ENCODE measurements at places on chromosomes 13 and 19.
A peak's percentile ranks its signal among the peaks of the same experiment; 100 is the strongest.

DNA sequence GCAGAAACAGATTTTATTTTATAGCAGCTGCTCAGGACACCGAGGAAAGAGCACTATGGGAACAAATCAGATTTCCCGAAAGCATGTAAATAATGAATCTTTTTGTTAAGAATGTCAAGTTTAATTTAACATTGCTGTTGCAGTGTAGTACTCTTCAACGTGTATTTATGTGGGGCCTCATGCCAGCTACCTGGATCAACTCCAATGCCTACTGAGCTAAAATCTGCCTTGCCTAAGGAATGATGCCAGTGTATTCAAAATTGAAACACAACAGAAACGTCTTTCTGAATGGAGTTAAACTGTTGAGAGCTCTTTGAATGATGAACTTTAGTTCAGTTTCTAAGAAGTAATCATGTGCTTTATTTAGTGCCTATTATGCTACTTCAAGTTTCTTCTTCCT lies 1379.8 kb upstream of the ATXN8OS start:
- H3K27me3 ChIP-seq, result no peaks in the 10 kb centered on the region
- no peak for DNase-seq
- no peaks in the 10 kb centered on the region for H3K36me3 ChIP-seq
- no peak overlapping the region for H3K27ac ChIP-seq

DNA sequence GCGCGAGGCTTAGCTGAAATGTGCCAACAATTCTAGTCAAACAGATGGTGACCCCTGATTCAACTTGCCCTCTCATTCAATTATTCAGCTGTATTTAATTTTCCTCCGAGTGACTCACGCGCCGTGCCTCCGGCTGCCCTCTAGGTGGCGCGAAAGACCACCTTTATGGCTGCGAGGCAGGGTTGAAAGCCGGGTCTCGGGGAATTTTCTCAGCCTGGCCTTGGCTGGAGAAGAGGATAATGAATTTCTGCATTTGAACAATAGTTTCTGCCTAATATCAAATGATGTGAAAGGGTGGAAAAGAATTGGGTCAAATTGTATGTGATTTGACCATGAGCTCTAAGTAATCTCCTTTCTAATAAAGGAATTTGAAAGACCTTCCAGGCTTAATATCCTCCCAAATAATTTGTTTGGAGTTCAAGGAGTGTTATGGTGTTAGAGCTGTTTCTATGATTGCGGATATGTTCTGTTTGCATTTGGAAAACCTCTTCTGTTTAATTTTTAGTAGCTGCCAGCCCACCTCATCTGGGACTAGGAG lies 310.9 kb downstream of the ZNF536 start:
- DNase-seq, result peak; percentile 34
- H3K4me3 ChIP-seq, result no peak overlapping the region
- H3K4me1 ChIP-seq, result no peaks in the 10 kb centered on the region
- H3K36me3 ChIP-seq, result no peaks in the 10 kb centered on the region

GRCh38 chr13:112768795-112769481 lies 79.1 kb downstream of the ATP11A start:
- H3K4me1 ChIP-seq, result peaks cover 26% of the 10 kb centered on the region
- no peaks in the 10 kb centered on the region for H3K27me3 ChIP-seq
- H3K27ac ChIP-seq, result peak overlapping the region; percentile 69
- H3K4me3 ChIP-seq, result no peak overlapping the region
- no peak for DNase-seq
- H3K36me3 ChIP-seq, result peaks cover 8% of the 10 kb centered on the region

DNA sequence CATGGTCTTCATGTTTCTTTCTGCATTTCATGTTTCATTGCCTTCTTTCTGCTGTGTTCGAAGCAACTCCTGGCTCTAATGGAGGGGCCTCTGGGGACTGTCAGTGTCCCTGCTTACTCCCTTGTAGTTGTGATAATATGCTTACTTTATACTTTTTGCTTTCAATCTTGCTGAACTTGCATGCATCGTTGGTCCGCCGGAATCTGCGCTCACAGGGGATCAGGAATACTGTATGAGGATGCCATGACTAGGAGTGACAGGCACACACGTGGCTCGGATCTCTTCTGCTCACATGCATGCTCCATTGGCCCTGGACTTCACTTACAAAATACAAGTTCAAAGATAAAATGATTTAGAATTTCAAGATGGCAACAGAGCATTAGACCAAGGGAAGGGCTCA lies 108.8 kb downstream of the SIPA1L3 start:
- no peaks in the 10 kb centered on the region for H3K27me3 ChIP-seq
- peak overlapping the region; percentile 77 for H3K27ac ChIP-seq

DNA sequence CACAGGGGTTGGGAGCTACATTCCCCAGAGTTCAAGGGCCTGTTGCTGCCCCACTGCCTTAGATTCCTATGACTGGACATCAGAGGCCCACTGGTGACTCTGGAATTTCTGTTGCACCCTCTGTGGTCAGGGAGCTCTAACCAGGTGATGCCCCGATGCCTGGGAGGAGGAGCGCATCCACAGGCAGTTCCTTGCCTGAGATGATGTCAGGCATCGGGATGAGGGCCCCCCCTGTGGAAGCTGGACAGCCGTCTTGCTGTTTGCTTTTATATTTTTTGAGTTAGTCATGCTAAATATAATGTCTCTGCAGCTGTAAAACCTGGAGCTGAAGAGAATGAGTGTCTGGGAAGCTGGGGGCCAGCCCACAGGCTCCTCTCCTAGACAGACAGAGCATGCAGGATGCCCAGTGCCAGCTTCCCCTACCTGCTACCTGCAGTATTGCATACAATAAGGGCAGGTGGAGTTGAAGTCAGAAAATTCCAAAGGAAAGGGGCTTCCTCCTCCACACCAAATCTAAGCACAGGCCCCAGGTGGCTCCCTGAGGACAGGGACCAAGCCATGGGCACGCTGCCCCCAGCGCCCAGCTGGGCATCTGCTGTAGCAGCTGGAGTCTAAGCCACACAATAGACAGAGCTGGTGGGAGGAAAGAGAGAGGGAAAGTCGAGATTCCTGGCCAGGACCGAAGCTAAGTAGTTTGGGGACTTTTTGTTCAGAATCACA lies 16.2 kb downstream of the COL4A2 start:
- no peak for DNase-seq
- H3K27ac ChIP-seq, result no peak overlapping the region
- H3K4me3 ChIP-seq, result no peak overlapping the region
- H3K4me1 ChIP-seq, result no peaks in the 10 kb centered on the region

GRCh38 chr19:39502640-39503417 lies 4.1 kb downstream of the DLL3 start:
- no peak overlapping the region for H3K27ac ChIP-seq
- H3K36me3 ChIP-seq, result peaks cover 6% of the 10 kb centered on the region
- H3K4me1 ChIP-seq, result peaks cover 50% of the 10 kb centered on the region
- peaks cover 73% of the 10 kb centered on the region for H3K27me3 ChIP-seq
- peak overlapping the region; percentile 65 for H3K4me3 ChIP-seq
- DNase-seq, result peak; percentile 63

- no peak overlapping the region for H3K27ac ChIP-seq
- H3K27me3 ChIP-seq, result no peaks in the 10 kb centered on the region
- no peak overlapping the region for H3K4me3 ChIP-seq
- no peaks in the 10 kb centered on the region for H3K4me1 ChIP-seq
- DNase-seq, result no peak
These were observed 9.2 kb downstream of the TEX29 start for GRCh38 chr13:111329641-111330040.

DNA sequence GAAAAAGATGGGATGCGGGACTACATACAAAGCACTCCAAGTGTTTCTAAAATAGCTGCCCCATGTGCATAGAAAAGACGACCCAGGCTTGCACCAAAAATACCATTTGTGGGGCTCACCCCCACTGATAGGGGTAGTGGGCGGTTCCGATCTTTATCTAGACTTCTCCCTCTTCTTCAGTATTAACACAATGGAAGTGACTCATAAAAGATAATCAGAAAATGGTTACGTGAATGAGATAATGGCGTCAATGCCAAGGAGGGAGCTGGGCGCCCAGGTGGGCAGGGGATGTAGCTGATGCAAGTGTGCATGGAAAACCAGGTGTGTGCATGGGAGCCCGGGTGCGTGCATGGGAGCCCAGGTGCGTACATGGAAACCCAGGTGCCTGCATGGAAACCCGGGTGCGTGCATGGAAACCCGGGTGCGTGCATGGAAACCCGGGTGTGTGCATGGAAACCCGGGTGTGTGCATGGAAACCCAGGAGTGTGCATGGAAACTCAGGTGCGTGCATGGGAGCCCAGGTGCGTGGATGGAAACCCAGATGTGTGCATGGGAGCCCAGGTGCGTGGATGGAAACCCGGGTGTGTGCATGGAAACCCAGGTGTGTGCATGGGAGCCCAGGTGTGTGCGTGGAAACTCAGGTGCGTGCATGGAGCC lies 32.7 kb downstream of the LAMP1 start:
- no peak overlapping the region for H3K4me3 ChIP-seq
- DNase-seq, result no peak
- H3K27me3 ChIP-seq, result no peaks in the 10 kb centered on the region
- H3K27ac ChIP-seq, result no peak overlapping the region

- no peak for DNase-seq
- no peak overlapping the region for H3K27ac ChIP-seq
- no peak overlapping the region for H3K4me3 ChIP-seq
These were observed 41.5 kb downstream of the EFNA2 start for GRCh38 chr19:1327125-1327524.

GRCh38 chr19:6270076-6270745 lies 9.6 kb downstream of the MLLT1 start:
- peaks cover 53% of the 10 kb centered on the region for H3K4me1 ChIP-seq
- DNase-seq, result no peak
- H3K36me3 ChIP-seq, result peaks cover 38% of the 10 kb centered on the region
- H3K27ac ChIP-seq, result no peak overlapping the region

Measured in stimulated activated naive B cell treated with anti-CD40 and anti-IgM and Interleukin-4, amounts not matched to agents 10 μg/mL and 1 μg/mL and 100 μg/mL, for 72 hours (primary cell).